ENCODE measurements at places on chromosomes 4 and X.
A peak's percentile ranks its signal among the peaks of the same experiment; 100 is the strongest.

GRCh38 chrX:120617996-120618630, 11.7 kb downstream of the C1GALT1C1 start:
- H3K4me3 ChIP-seq = no peak overlapping the region
- DNase-seq = peak; percentile 42
- H3K36me3 ChIP-seq = peaks cover 7% of the 10 kb centered on the region
- H3K27ac ChIP-seq = peak overlapping the region; percentile 73

DNA sequence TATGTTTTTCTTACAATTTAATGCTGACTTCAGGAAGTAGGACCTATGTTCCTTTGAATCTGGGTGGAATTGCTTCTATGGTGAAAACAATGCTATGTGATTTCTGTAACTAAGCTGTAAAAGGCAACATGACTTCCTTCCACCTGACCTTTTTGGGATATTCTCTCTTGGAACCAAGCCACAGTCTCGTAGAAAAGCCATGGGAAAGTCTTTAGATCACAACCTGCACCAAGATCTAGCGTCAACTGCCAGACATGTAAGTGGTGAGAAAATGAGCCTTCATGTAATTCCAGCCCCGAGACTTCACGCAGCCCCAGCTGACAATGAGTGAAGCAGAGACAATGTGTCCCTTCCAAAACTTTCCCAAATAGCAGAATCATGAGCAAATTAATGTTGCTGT, 297.0 kb upstream of the DCAF8L1 start:
- no peak overlapping the region for H3K27ac ChIP-seq
- no peaks in the 10 kb centered on the region for H3K4me1 ChIP-seq
- no peaks in the 10 kb centered on the region for H3K36me3 ChIP-seq
- no peak for DNase-seq

- no peaks in the 10 kb centered on the region for H3K36me3 ChIP-seq
- no peak for DNase-seq
- H3K4me1 ChIP-seq = peaks cover 4% of the 10 kb centered on the region
- no peaks in the 10 kb centered on the region for H3K27me3 ChIP-seq
- no peak overlapping the region for H3K4me3 ChIP-seq
These were observed 16.6 kb downstream of the USO1 start for GRCh38 chr4:75741027-75741426.

- H3K36me3 ChIP-seq = no peaks in the 10 kb centered on the region
- no peak overlapping the region for H3K4me3 ChIP-seq
- no peaks in the 10 kb centered on the region for H3K27me3 ChIP-seq
- no peak for DNase-seq
These were observed 126.5 kb downstream of the KIT start for GRCh38 chr4:54784161-54784671.

DNA sequence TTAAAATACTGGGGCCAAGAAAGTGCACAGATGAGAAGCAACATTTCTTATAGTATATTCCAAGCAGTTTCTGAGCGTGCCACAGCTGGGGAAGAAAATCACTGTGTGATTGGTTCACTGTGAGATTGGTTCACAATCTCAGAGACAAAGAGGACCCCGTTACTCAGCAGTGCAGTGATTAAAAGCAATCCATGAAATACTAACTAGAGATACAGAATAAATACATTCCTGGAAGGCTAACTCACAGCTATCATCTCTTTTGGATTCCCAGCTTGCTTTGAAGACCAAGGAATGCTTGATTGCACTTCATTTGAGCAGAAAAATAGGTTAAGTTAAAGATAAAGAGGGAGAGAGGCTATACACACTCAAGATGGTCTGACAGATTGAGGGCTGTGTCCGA, 132.1 kb upstream of the RAPGEF2 start:
- H3K36me3 ChIP-seq = no peaks in the 10 kb centered on the region
- H3K27ac ChIP-seq = no peak overlapping the region
- DNase-seq = no peak
- no peaks in the 10 kb centered on the region for H3K27me3 ChIP-seq
- H3K4me1 ChIP-seq = no peaks in the 10 kb centered on the region

GRCh38 chr4:14856062-14856933, 146.0 kb upstream of the CPEB2 start:
- H3K27ac ChIP-seq = no peak overlapping the region
- no peak for DNase-seq
- H3K27me3 ChIP-seq = no peaks in the 10 kb centered on the region
- no peaks in the 10 kb centered on the region for H3K36me3 ChIP-seq
- H3K4me1 ChIP-seq = no peaks in the 10 kb centered on the region

DNA sequence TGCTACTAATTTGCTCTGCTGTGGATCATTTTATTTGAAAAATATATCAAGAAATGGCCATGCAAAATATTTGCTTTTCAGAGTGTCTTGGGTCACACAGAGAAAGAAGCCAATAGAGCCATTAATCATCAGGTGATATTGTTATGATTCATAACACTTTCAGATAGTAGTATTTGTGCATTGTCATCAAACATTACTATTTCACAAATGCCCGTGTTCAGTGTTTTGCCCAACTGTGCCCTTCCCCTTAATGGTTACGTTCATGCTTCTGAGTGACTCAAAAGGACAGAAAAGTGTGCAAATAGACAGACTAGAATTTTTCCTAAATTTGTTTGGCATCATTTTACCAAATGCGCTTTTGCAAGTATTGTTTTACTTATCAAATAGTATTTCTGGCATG, 46.5 kb downstream of the PHOX2B start:
- H3K36me3 ChIP-seq = no peaks in the 10 kb centered on the region
- no peak overlapping the region for H3K27ac ChIP-seq
- H3K4me3 ChIP-seq = no peak overlapping the region
- H3K4me1 ChIP-seq = no peaks in the 10 kb centered on the region

DNA sequence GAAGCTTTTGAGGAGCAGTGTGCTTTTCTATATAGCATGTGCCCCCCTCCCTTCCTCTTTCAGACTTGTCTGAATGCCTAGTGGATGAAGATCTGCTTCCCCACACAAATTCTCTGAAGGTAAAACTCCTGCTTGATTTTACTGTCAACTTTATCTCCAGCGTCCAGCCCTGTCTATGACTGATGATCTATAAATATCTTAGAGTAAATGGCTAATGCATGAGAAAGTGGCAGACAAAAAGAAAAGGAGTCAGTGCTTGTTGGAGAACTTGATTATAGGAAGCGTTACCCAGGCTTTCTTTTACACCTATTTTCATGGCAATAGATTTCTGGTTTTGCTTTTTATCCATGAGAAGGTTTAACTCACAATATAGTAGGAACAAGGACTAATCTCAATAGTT, 168.3 kb upstream of the HS3ST1 start:
- no peak for DNase-seq
- H3K27me3 ChIP-seq = no peaks in the 10 kb centered on the region
- H3K4me1 ChIP-seq = no peaks in the 10 kb centered on the region
- H3K36me3 ChIP-seq = no peaks in the 10 kb centered on the region

DNA sequence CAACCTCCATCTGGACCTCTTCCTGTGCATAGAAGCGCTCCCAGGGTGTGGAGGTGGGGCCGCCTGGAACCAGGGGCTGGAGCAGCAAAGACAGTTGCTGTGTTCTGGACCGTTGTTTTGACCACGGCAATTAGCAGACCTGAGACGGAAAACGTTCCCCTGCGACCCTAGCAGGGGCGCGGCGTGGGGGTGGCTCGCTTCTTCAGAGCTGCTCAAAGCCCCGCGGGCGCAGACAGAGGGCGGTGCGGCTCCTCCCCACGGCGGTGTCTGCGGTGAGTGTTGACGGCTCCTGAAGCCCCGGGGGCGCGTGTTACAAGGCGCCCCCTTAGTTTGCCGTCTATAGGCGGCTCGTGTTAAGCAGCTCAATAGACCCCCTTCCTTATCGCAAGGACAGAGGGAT, 79.2 kb downstream of the TRIML1 start:
- no peak for DNase-seq
- H3K4me3 ChIP-seq = no peak overlapping the region
- no peaks in the 10 kb centered on the region for H3K4me1 ChIP-seq
- H3K36me3 ChIP-seq = no peaks in the 10 kb centered on the region

Data from Karpas-422 (cell line).